ENCODE measurements at places on chromosomes 7 and 10.

DNA sequence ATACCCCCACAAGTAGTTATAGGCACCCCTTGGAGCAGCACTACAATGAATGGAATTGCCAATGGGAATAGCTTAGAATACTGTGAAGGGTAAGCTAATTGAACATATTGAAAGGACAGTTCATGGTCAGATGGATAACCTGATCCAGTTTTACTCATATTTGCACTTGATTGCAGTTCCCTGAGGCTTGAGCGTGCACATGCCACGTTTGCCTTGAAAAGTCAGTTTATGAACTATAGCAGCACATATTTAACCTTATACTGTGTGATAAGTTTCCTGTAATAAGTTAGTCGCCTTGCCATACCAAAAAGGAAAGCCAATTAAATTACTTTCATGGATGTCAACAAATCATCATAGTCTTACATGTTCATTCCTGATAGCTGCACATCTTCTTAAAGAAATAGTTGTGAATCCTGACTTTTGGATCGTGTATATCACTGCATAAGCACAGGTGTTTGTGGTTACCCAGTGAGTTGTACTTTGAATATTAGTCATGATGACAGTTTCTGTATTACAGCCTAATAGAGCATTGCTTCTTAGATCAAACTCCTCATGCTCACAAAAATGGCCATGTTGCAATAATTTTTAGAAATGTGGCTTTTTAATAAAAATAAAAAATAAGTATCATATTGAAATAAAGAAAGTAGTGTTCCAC, 21.6 kb downstream of the DNTT start:
- no peak for DNase-seq

GRCh38 chr10:125105706-125106255, 54.6 kb downstream of the CTBP2 start:
- no peak for DNase-seq

GRCh38 chr7:134004829-134005505, 122.2 kb upstream of the LRGUK start:
- DNase-seq: no peak

DNA sequence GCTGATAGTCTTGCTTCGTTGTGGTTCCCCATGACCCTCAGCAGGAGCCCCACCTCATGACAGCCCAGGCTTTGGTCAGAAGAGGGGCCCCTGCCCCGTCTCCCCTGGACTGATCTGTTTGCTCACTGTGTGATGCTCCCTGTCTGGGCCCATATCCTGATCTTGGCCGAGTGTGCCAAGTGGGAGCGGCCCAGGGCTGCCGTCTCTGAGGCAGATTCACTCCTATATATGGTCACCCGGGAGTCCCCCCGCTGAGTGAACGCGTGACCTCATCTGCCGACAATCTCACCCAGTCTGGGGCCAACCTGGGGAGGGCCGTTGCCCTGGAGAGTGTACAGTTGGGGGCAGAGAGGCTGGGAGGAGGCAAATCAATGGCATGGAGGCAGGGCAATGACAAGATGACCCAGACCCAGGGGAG, 34.5 kb downstream of the PPIF start:
- DNase-seq: peak; percentile 67

DNA sequence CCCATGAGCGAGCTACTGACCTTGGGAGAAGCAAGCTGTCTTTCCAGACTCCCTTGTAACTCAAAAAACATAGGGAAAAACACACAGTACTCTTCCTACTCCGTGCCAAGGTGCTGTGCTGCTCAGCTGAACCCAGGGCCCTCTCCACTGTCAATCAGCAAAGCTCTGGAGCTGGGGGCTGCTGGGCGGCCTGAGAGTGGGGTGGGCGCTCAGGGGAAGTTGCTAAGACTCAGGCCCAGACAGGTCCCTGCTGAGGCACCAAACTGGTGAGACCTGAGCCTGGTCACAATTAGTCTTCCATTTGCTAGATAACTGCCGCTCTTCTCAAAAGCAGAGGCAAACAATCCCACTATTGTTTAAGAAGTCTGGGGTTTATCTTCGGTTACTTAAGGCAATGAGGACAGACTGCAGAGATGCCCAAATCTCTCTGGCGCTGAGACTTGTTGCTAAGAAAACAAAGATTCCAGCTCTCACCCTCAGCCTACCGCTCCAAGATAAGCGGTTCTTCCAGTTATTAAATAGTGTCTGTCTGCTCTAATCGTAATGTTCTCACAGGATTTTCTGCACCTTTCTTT, 22.0 kb downstream of the STEAP1B start:
- no peak for DNase-seq

DNA sequence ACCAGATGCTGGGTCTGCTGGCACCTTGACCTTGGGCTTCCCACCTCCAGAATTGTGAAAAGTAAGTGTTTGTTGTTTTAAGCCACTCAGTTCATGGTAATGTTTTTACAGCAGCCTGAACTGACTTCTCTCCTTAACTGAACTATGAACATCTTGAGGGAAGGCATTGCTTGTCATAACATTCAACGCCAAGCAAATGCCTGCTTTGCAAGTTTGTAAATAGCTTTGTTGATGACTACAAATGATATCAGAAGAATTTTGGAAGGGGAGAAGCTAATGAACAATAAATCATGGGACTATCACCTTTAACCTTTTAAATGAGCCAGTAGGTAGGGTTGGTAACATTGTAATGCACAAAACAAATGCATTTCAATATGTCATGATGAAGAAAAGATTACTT, 402.4 kb upstream of the ADARB2 start:
- DNase-seq: no peak
